ENCODE measurements at places on chromosomes 7 and 10. TPM values are rescaled to one million over a fixed set of nuclear protein-coding genes. Genes with fewer than 3 reads are reported as not detected.
A peak's percentile ranks its signal among the peaks of the same experiment; 100 is the strongest.

DNA sequence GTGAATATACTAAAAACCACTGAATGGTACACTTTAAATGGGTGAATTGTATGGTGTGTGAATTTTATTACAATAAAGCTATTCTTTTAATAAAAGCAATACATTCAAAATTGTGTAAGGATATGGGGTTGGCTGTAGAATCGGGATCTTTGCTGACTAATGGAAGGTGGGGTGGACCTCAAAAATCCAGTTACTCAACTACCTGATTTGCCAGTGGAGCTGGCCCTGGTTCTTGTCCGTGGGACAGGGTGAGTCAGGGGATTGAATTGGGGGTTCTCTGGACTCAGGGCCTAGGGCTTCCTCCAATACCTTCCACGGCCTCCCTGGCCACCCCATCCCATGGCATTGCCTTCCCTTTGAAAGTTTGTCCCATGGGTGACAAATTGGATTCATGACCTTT is 13.5 kb upstream of the RABGEF1 start:
- H3K4me3 ChIP-seq = no peak overlapping the region
- H3K4me1 ChIP-seq = no peaks in the 10 kb centered on the region
- no peak for DNase-seq
- peaks cover 8% of the 10 kb centered on the region for H3K36me3 ChIP-seq

DNA sequence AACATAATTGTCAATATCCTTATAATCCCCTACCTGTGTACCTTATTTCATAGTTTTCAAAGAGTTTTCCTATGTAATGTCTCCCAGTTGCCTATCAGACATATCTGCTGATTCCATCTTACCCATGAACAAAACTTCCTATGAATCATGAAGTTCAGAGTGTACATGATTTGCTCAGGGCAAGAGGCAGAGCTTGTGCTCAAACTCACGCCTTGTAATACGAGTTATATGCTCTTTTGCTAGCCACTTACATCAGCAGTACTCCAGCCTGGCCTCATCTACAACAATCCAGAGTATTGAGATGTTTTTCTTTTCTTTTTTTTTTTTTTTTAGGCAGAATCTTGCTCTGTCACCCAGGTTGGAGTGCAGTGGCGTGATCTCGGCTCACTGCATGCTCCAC is 11.8 kb downstream of the PKD2L1 start:
- H3K4me1 ChIP-seq = no peaks in the 10 kb centered on the region
- peaks cover 5% of the 10 kb centered on the region for H3K27me3 ChIP-seq
- DNase-seq = no peak
- H3K27ac ChIP-seq = no peak overlapping the region
- no peak overlapping the region for H3K4me3 ChIP-seq

- peaks cover 8% of the 10 kb centered on the region for H3K4me1 ChIP-seq
- no peaks in the 10 kb centered on the region for H3K27me3 ChIP-seq
- H3K36me3 ChIP-seq = no peaks in the 10 kb centered on the region
- DNase-seq = no peak
- H3K27ac ChIP-seq = no peak overlapping the region
These were observed 27.7 kb downstream of the MET start for GRCh38 chr7:116699722-116700120.

- no peaks in the 10 kb centered on the region for H3K27me3 ChIP-seq
- peaks cover 79% of the 10 kb centered on the region for H3K36me3 ChIP-seq
- DNase-seq = no peak
- no peak overlapping the region for H3K4me3 ChIP-seq
These were observed 21.8 kb upstream of the SH2D4B start for GRCh38 chr10:80515941-80516340.

DNA sequence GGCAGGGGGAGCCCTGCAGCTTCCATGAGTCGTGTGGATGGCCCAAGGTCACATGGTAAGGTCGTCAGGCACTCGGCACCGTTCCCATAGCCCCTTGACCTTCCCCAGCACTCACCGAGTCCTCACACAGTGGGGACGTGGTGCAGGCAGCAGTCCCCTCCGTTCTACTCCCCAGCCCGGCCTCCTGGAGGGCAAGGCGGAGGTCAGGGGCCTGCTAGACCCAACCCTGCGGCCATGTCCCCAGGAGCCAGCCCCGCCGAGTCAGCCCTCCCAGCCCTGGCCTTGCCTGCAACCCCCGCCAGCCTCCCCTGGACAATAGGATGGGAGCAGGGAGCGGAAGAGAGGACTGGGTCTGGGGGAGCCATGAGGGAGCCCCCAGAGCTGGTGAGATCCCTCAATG is 65.2 kb downstream of the ELFN1 start:
- H3K4me1 ChIP-seq = no peaks in the 10 kb centered on the region
- no peak for DNase-seq
- H3K27me3 ChIP-seq = no peaks in the 10 kb centered on the region
- H3K36me3 ChIP-seq = no peaks in the 10 kb centered on the region
- H3K27ac ChIP-seq = no peak overlapping the region

GRCh38 chr7:1404898-1405548 is 54.2 kb downstream of the MICALL2 start:
- H3K36me3 ChIP-seq = no peaks in the 10 kb centered on the region
- no peak for DNase-seq
- no peak overlapping the region for H3K27ac ChIP-seq
- no peak overlapping the region for H3K4me3 ChIP-seq

GRCh38 chr10:80878330-80878729 is 340.6 kb downstream of the SH2D4B start:
- H3K27me3 ChIP-seq = no peaks in the 10 kb centered on the region
- no peak overlapping the region for H3K27ac ChIP-seq
- DNase-seq = no peak
- H3K36me3 ChIP-seq = no peaks in the 10 kb centered on the region

GRCh38 chr7:83593921-83594475 is 54.9 kb downstream of the SEMA3E start:
- H3K4me1 ChIP-seq = no peaks in the 10 kb centered on the region
- H3K36me3 ChIP-seq = no peaks in the 10 kb centered on the region
- no peak for DNase-seq
- no peaks in the 10 kb centered on the region for H3K27me3 ChIP-seq

DNA sequence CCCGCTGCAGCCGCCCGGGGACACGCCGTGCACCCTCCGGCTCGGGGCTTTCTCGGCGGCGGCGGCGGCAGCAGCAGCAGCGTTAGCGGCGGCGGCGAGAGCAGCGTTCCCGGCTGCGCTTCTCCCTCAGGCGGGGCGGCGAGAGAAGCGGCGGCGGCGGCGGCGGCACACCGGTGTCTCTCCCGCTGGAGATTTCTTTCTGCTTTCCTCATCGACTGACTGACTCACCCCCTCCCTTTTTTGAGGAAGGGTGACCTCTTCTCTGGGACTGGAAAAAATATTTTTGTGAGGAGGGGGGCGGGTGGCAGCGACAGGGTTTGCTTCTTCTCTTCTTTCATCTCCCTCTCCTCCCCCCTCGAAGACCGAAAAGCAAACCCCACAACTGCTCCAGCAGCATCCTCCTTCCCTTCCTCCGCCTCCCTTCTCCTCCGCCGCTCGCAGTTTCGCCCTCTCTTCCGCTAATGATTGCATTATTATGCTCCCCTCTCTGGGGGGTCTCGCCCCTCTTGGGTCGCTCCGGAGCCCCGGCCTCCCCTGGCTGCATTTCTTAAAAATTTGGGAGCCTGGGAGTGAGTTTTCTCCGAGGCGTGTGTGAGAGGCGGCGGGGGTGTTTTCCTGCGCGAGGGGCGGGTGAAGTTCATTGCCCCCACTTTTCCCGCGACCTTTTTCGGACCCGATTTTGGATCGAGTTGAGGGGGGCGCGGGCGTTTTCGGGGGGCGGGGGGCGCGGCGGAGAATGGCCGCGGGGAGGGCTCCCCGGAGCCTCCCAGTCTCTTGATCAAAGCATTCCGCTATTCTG is 411 bp downstream of the AUTS2 start:
- H3K36me3 ChIP-seq = no peaks in the 10 kb centered on the region
- no peaks in the 10 kb centered on the region for H3K27me3 ChIP-seq
- peak overlapping the region; percentile 76 for H3K4me3 ChIP-seq
- peak; percentile 33 for DNase-seq
- peak overlapping the region; percentile 32 for H3K27ac ChIP-seq

GRCh38 chr10:130689743-130690626 is 553.8 kb downstream of the GLRX3 start:
- H3K4me1 ChIP-seq = no peaks in the 10 kb centered on the region
- H3K4me3 ChIP-seq = no peak overlapping the region
- DNase-seq = no peak
- H3K27ac ChIP-seq = no peak overlapping the region
- H3K36me3 ChIP-seq = no peaks in the 10 kb centered on the region
- H3K27me3 ChIP-seq = peaks cover 7% of the 10 kb centered on the region

- H3K27ac ChIP-seq = no peak overlapping the region
- no peaks in the 10 kb centered on the region for H3K27me3 ChIP-seq
- no peak for DNase-seq
- H3K4me3 ChIP-seq = no peak overlapping the region
- no peaks in the 10 kb centered on the region for H3K36me3 ChIP-seq
- H3K4me1 ChIP-seq = no peaks in the 10 kb centered on the region
These were observed 81.3 kb upstream of the KLF6 start for GRCh38 chr10:3866332-3866731.

DNA sequence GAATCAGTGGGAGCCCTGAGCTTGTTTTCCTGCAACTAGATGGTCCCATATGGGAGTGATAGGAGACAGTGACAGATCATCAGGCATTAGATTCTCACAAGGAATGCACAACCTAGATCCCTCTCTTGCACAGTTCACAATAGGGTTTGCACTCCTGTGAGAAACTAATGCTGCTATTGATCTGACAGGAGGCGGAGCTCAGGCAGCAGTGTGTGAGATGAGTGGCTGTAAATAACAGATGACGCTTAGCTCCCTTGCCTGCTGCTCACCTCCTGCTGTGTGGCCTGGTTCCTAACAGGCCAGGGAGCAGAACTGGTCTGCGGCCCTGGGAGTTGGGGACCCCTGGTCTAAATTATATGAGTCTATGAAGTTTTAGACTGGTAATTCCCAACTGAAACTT is 3.9 kb downstream of the MIOS start:
- H3K4me1 ChIP-seq = peaks cover 11% of the 10 kb centered on the region
- H3K27ac ChIP-seq = no peak overlapping the region
- no peak for DNase-seq
- H3K27me3 ChIP-seq = no peaks in the 10 kb centered on the region
- H3K36me3 ChIP-seq = no peaks in the 10 kb centered on the region

DNA sequence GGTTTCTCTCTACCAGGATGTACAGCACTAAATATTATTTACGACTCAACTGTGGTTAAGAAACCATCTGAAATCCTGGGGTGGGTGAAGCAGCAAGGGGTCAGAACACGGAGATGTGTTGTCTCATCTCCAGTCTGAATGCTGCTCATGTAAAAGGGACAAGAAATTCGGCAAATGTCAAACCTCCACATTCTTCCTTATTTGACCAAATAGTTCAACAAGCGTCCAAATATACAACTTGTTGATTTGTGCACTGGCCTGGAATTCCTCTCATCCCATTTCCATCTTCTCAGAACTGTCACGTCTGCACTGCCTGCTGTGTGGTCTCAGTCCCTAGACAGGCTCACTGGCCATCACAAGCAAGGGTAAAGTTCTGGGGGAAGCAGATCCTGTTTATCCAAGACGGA is 520.0 kb downstream of the PARD3 start:
- no peaks in the 10 kb centered on the region for H3K4me1 ChIP-seq
- H3K4me3 ChIP-seq = no peak overlapping the region
- H3K27ac ChIP-seq = no peak overlapping the region
- H3K36me3 ChIP-seq = no peaks in the 10 kb centered on the region
- no peak for DNase-seq
- H3K27me3 ChIP-seq = no peaks in the 10 kb centered on the region

- H3K4me1 ChIP-seq = peaks cover 4% of the 10 kb centered on the region
- no peak overlapping the region for H3K27ac ChIP-seq
- H3K27me3 ChIP-seq = no peaks in the 10 kb centered on the region
- no peak overlapping the region for H3K4me3 ChIP-seq
These were observed 25.2 kb downstream of the SFTPD start for GRCh38 chr10:79923669-79924068.

DNA sequence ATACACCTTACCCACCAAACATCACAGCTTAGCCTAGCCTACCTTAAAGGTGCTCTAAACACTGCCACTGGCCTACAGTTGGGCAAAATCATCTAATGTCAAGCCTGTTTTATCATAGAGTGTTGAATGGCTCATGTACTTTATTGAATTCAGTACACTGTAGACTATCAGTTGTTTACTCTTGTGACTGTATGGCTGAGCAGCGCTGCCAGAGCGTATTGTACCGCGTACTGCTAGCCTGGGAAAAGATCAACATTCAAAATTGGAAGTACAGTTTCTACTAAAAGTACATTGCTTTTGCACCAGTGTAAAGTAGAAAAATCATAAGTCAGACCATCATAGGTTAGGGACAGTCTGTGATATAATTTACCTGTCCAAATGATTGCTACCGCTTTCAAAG is 226.8 kb downstream of the PRPF18 start:
- no peak overlapping the region for H3K27ac ChIP-seq
- peaks cover 13% of the 10 kb centered on the region for H3K4me1 ChIP-seq
- no peak overlapping the region for H3K4me3 ChIP-seq
- H3K36me3 ChIP-seq = no peaks in the 10 kb centered on the region
- DNase-seq = no peak

- no peak overlapping the region for H3K27ac ChIP-seq
- DNase-seq = no peak
- no peaks in the 10 kb centered on the region for H3K36me3 ChIP-seq
- no peak overlapping the region for H3K4me3 ChIP-seq
- H3K4me1 ChIP-seq = no peaks in the 10 kb centered on the region
These were observed 93.7 kb downstream of the OAT start for GRCh38 chr10:124324856-124325632.

DNA sequence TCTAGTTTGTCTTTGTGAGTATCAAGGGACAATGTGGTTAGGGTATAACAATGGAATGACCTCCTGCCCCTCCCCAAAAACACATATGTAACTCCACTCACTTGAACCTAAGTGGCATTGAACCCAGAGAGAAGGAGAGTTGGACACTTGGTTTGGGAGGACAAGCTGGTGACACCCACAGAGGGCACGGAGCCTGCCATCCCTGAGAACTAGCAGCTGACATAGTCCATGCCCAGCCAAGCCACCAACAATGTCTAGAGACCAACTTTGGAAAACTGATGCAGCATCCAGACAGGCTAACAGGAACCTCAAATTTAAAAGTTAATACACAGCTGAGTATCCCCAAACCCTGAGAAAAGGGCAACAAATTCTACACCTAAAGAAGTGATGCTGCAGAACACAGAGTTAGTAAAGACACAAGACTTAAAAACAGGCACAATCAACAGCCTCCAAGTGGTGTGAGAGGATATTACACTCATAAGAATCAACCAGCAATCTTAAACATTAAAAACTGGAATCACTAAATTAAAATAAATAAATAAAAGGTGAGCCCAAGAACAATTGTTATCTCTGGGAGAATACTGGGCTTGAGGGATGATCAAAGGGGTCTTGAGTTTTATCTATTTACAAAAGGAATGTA is 27.2 kb downstream of the NUDCD3 start:
- no peak overlapping the region for H3K4me3 ChIP-seq
- H3K27ac ChIP-seq = no peak overlapping the region
- DNase-seq = no peak
- H3K36me3 ChIP-seq = no peaks in the 10 kb centered on the region
- peaks cover 11% of the 10 kb centered on the region for H3K4me1 ChIP-seq

GRCh38 chr10:111083222-111084095 is 6.6 kb downstream of the ADRA2A start:
- no peak overlapping the region for H3K4me3 ChIP-seq
- H3K27me3 ChIP-seq = peaks cover 8% of the 10 kb centered on the region
- H3K36me3 ChIP-seq = no peaks in the 10 kb centered on the region
- no peak overlapping the region for H3K27ac ChIP-seq
- peaks cover under 1% of the 10 kb centered on the region for H3K4me1 ChIP-seq

Gene TET1
- total RNA-seq = 3.7 TPM

Gene TDRD1
- 1.9 TPM for total RNA-seq

Gene EPHB6
- 5.0 TPM for total RNA-seq

Gene OPN4
- total RNA-seq = 0.25 TPM

Gene FBXL13
- total RNA-seq = 1.1 TPM

Gene SRGN
- total RNA-seq = 214 TPM

Gene AFAP1L2
- 2.9 TPM for total RNA-seq

Gene ANKRD22
- total RNA-seq = 0.52 TPM

Gene TBX20
- total RNA-seq = 113 TPM

Gene EGFR
- total RNA-seq = 4.6 TPM

Gene TECPR1
- 29.6 TPM for total RNA-seq

Measured in heart left ventricle (tissue), 16 donors.